ENCODE measurements at places on chromosomes 13 and 19. TPM values are rescaled to one million over a fixed set of nuclear protein-coding genes. Genes with fewer than 3 reads are reported as not detected.

GRCh38 chr13:101709952-101710351 lies 257.5 kb downstream of the ITGBL1 start:
- DNase-seq: no peak

DNA sequence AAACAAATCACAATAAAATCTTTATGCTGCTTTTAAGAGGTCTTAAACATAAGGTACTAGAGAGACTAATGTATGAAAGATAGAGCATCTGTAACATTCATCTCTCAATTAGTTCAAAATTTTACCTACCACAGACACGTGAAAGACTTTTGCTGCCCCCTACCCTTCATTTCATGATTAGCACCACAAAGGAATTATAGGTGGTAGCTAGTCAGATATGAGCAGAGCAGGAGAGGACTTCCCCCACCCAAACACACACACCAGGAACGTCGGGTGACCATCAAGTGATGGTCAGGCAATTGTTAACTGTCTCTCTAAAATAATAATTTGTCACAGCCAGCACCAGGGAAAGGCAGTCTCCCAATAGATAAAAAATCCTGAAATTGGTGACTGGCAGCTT lies 1531.7 kb upstream of the SPRY2 start:
- DNase-seq: no peak

GRCh38 chr19:52231154-52231910 lies 38.1 kb upstream of the ZNF766 start:
- no peak for DNase-seq

DNA sequence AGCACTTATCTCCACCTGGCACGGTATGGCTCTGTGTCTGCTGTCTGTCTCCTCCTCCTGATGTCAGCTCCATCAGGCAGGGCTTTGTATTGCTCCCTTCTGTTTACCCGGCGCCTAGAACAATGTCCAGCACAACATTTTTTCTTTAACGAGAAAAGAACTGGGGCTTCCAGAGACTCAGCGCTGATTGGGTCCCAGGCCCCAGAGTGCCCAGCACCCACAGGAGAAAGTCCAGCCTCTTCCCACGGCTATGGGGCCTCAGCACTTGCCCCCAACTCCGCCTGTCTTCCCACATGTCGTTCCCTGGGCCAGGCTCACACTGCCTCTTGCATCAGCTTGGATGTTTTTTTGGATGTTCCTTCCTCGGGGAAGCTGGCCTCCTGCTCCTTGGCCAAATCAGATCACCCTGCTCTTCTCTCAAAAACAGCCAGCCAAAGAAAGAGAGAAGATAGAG lies 6.9 kb downstream of the MYPOP start:
- DNase-seq: no peak

GRCh38 chr19:2636897-2637683 lies 65.4 kb downstream of the GNG7 start:
- DNase-seq: no peak

GRCh38 chr19:10550336-10550735 lies 6.6 kb downstream of the ATG4D start:
- no peak for DNase-seq

- no peak for DNase-seq
Observed at GRCh38 chr13:26895081-26895807, 134.7 kb upstream of the GPR12 start.

GRCh38 chr13:111611651-111612050 lies 291.2 kb downstream of the TEX29 start:
- DNase-seq: no peak

Gene ZNF564
- 25.0 TPM for total RNA-seq
